ENCODE measurements at places on chromosomes 13 and 19.

DNA sequence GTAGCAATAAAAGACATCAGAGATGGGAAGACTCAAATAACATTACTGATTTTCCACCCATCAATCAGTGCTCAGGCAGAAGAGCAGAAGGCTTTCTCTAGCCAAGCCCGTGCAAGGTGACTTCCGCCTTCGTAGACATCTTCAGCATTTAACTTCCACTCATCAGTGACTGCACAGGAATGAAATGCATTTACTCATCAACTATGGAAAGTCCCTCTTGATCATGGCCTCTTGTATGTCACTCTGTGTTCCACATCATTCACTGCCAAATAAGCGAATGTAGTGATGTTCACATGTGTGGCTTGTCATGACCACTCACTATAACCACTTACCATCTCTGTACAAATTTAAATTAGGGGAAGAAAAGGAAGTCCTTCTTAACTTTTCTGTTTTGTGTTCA, 49.4 kb downstream of the SACS start:
- no peak for DNase-seq

DNA sequence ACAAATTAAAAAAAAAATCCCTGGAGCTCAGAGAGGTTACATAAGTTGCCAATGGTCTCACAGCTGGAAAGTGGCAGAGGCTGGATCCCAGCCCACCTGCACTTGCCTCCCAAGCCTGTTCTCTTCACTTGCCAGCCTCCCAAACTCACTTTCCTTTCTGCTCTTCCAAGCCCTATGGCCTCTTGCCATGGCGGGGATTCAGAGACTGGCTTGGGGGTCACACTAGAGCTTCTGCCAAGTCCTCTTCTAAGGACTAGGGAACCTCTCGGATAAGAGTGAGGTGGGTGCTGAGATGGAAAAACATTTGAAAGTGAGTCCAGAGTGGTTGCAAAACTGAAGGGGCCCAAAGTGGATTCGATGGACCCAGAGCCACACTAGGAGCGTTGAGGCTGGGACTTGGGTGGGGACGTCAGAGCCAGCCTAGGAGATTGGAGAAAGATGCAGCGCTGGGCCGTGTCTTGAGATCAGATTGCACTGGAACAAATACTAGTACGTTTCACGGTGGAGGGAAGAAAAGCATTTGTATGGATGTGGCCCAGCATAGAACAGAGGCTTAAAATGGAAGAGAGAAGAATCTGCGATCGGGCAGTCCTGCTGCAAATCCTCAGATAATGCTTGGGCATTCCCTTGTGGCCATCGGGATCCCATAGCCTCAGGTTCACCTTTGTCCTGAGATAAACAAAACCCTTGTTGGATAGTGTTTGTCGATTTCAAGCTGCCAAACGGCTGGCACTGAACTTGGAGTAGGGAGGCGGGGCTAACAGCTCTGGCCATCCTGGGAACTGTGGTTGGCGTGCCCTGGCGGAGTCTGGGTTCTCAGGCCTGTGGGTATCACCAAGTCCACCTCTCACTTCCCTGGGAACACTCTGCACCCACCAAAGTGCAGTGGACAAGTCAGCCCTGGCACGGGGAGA, 84.8 kb downstream of the ING1 start:
- no peak for DNase-seq

DNA sequence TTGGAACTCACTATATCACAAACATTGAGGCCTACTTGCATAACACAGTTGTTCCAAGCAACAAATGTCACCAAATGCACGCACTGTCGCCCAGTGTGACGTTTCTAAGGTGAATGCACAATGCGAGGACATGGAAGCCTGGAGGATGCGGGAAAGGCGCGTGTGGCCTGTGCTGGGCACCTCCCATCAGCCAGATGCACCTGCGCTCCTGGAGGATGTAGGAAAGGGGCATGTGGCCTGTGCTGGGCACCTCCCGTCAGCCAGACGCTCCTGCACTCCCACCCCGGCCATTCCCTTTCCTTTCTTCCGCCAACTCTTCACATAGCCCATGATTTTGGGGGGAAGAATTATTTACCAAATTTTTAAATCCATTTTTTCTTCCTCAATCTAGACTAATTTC, 202.4 kb upstream of the SOX1 start:
- no peak for DNase-seq

DNA sequence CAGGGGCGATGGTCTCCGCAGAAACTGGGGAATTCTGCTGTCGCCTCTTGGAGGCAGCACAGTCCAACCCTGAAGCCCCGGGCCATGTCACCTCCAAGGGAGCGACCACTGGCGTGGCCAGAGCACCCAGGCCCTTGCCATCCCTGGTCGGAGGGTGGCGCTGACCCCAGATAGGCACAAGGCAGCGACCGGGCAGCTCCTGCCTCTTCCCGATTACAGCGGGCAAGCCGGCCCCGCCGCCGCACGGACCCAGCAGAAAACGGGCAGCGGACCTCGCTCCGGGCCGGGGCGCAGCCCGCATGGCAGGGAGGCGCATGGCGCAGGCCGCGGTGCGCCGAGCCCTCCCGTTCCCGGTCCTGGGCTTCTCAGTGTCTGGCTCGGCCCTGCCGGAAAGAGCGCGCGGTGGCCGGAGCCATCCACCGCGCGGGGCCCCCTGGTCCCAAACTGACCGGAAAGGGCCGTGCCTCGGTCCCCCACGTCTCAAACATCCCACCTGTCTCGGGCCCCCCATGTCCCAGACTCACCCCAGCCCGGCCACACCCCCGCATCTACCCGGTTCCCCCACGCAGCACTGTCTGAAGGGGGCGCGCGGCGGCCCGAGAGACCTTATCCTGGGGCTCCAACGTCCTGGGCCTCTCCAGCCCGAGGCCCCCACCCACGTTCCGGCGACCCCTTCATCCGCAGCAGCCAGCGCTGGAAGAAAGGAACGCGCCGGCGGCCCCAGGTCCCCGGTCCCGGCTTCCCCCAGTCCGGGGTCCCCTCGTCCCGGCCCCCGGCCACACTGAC, 727 bp downstream of the CERS1 start:
- DNase-seq = no peak

- no peak for DNase-seq
These were observed 73.1 kb downstream of the LATS2 start for GRCh38 chr13:20988033-20988908.

DNA sequence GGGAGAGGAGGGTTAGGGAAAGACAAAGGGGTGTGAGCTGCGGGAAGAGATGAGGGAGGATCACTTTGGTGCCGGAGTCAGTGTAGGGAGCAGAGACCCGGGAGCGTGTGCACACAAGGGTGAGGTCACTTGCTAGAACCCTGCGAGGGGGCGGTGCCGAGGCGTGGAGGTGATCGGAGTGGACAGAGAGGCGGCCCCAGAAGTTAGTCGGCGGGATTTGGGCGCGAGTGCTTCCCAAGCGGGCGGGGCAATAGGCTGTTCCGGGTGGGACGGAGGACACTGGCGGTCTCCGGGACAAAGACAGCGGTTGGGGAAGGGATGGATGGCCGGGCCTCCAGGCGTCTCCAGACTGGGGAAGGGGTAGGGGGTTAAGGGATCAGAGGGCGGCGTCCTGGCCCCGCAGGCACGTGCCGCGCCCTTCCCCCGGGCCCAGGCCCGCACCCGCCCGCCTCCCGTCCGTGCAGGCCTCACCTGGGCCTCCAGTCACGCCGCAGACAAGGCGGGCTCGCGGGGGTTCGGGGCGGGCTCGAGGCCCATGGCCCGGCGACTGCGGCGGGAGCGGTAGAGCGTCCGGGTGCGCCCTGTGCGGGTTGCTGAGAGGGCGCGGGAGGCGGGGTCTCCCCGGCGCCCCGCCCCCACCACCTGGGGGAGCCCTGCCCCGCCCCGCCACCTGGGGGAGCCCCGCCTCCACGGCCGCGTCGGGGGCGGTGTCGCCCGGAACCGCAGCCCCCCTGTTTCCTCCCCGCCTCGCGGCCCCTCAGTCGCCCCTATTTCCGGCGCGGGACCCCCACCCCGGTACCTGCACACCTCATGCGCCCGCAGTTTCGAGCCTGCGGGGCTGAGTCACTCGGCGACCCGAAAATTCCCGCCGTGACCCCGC, at the start of gene LPAR2:
TSS of gene LPAR2 (minus strand) at position 600 of the 880 bp plus-strand sequence. CDS start 945 bp downstream, outside the sequence.
- no peak for DNase-seq

GRCh38 chr19:48683349-48683748, 10.5 kb upstream of the NTN5 start:
- peak; percentile 61 for DNase-seq

- DNase-seq = no peak
These were observed 235.1 kb upstream of the ATXN8OS start for GRCh38 chr13:69872321-69873047.

DNA sequence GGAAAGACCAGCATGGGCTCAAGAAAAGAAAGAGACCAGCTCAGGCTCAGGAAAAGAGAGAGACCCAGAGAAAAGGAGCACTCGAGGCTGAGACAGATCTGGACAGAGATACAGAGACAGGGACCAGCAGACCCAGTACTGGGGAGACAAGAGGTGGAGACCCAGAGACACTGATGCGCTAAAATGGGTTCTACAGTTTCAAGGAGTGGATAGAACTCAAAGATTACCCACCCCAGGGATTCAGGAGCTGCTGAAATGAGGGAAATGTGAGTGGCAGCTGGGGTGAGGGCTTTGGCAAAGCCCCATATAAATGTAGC, 609 bp upstream of the ZSCAN18 start:
- DNase-seq = no peak

DNA sequence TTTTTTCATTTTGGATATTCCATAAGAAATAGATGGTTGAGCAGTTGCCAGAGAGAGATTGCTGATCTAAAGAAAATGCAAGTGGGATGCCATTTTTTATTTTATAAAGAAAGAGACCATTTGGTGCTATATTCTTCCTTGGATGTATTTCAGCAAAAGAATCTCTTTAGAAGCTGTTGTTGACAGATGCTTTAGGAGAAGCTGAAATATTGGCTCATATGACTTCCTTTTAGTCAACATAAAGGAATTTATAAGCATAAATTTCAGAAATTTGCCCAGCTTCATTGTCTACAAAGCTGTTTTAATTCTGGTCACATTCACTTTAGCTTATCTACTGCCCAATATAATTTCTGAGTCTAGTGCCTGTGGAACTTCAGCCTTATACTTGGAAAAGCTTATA, 36.9 kb downstream of the POLR1D start:
- DNase-seq = no peak

- DNase-seq = peak; percentile 99
These were observed at the start of the genes MBD3L1 and ZNF558 for GRCh38 chr19:8832132-8833021. TSS of gene MBD3L1 (plus strand) at chr19:8832377. CDS start at chr19:8842679, 10,302 bp downstream. TSS of gene ZNF558 (minus strand) at chr19:8832304. CDS start at chr19:8822659, 9,645 bp downstream.

GRCh38 chr13:23822252-23822824, 66.9 kb downstream of the MIPEP start:
- DNase-seq = no peak

DNA sequence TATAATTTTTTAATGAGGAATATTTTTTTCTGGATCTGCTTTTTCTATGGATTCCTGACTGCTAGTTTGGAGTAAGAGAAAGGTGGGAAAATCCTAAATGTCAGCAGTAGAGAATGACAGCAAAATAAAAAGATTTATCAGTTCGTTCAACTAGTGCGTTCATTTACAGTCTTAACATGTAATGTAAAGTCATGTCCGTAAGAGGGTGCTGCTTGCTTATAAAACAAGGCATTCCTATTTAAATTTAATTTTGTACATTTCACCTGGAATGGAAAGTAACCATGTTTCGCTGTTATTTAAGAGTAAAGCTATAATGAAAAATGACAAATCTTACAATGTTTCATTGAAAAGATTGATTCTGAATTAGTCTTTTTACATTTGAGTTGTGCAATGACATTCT, 76.6 kb downstream of the ZMYM2 start:
- DNase-seq = no peak

DNA sequence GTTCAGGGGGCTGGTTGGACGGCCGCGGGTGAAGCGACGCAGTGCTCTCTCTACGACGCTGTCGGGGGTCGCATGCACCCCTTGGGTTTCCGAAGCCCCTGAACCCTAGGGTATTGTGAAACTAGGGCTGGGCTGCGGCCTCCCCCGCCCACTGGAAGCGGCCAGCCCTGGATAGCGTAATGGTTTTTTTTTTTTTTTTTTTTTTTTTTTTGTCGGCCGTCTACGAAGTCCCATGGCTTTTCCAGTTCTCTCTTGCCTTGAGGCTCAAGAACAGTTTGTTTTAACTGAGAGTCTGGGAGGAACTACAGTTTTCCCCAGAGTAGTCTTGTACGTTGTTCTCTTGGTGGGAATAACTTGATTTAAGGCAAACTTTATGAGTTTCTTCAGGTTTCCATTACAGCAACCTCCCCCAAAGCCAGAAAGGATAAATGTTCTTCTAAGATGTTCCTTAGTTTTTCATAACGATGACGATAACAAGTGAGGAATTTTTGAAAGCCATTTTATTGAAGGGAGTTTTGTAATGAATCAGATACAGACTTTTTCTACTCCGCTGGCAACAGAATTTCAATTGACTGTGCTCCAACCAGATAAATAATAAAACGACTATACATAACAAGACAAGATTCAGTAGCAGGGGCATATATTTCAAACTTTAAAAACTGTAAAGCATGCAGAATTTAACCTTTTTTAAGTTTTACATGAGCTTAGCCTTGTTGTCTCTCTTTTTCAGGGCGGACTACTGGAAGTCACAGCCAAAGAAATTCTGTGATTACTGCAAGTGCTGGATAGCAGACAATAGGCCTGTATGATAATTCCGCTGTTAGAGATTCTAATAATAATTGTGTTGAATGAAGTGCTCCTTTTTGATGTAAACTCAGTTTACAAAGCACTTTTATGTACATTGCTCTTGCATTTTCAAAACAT, 867 bp downstream of the WBP4 start:
- no peak for DNase-seq

DNA sequence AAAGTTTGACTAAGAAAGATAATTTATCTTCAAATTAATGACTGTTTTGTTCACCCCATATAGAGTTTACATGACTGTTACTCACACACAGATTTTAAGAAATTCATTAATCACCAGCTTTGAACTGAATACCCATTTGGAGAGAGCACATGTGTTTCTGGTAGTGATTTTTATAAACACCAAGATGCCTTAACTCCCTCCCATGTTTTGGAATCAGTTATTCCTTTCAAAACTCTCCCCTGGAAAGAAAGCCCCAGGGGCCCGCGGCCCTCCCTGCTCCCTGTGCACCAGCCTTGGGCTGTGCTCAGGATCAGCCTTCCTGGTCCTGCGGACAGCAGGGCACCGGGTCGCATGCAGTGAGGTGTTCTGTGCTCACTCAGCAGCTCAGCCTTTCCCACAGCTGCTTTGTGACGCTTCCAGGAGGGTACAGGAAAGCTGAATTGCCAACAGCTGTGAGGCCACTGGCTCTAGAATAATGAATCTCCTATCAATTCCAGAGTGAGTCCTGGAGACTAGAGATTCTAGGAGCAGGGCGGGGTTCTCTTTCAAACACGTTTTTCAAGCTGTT, 483.2 kb downstream of the EFNB2 start:
- no peak for DNase-seq

GRCh38 chr13:19591864-19592263, 30.5 kb upstream of the TPTE2 start:
- DNase-seq = no peak

DNA sequence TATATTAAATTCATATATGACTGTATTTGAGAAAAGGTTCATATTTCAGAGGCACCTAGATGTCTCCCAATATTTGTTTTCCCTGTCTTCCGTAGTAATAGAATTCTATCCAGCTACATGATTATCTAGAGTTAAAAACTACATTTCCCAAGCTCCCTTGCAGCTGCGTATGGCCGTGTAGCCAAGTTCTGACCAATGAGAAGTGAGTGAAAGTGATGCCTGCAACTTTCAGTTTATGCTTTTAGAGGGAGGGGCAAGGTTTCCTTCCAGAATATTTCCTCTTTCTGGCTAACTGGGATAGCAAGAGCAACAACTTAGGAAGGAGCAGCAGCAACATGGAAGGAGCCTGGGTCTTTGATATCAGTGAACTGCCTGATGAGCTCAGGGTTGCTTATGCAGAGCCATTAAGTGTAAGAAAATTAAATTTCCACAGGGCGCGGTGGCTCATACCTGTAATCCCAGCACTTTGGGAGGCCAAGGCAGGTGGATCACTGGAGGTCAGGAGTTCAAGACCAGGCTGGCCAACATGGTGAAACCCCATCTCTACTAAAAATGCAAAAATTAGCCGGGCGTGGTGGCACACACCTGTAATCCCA, 23.2 kb upstream of the CYP2A13 start:
- DNase-seq = no peak

All from heart right ventricle (tissue), 16 donors.